Stimulated activated CD8-positive, alpha-beta memory T cell treated with anti-CD3 and anti-CD28 coated beads, Interleukin-7, amount 100 ng/mL, for 1 hour (primary cell): ENCODE measurements at places on chromosomes 4 and X.

- DNase-seq, result no peak
Observed at GRCh38 chr4:79854856-79855502, 218.1 kb downstream of the ANTXR2 start.

DNA sequence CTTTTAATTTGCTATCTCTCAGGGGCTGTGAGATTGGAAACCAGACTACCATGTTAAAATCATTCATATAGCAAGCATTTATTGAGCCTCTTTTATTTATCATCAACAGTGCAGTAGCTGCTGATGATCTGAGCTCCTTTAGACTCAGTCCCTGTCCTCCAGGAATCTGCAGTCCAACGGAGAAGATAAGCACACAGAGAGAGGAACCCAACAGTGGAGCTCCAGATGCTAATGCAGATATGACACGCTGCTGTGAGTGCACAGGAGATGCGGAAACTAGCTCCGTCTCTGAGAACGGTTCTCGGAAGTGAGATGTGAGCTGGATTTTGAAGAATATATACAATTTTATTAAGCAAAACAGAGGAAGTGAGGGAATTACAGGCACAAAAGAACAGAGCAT is 35.4 kb downstream of the DCHS2 start:
- DNase-seq, result no peak

- DNase-seq, result no peak
Observed at GRCh38 chr4:74451214-74451661, 6.3 kb downstream of the AREG start.

- no peak for DNase-seq
Observed at GRCh38 chr4:95304898-95305297, 243.9 kb downstream of the UNC5C start.

DNA sequence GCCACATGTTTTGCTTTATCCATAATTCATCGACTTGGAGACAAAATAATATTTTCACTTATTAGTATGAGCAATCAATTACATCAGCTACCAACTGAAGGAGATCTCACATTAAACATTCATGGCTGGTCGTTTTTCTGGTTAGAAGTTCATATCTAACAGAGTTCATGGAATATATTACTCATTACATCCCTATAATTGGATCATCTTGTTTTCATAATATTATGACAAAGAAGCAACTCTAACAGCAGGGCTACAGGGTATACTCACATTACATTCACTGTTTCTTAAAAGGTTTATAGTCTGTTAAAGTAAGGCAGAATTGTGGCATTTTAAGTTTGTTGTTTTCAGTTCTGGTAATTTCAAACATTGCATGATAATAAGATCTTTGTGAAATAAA is 33.0 kb downstream of the GSTCD start:
- no peak for DNase-seq

GRCh38 chr4:24856586-24856985 is 56.3 kb downstream of the CCDC149 start:
- no peak for DNase-seq

DNA sequence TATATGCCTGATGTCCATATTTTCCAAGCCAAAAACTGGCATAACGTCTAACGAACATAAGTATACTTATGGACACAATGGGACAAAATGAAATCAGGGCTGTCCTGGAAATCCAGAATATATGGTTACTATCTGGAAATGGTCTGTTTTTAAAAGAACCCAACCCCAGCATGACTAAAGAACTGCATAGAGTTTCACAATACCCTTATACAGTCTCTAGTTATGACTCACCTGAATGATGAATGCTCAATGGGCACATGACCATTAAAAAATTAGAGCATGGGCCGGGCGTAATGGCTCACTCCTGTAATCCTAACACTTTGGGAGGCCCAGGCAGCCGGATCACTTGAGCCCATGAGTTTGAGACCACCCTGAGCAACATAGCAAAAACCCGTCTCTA is 31.8 kb downstream of the AMMECR1 start:
- no peak for DNase-seq

GRCh38 chrX:110418316-110419235 is 59.9 kb downstream of the RTL9 start:
- DNase-seq, result no peak

DNA sequence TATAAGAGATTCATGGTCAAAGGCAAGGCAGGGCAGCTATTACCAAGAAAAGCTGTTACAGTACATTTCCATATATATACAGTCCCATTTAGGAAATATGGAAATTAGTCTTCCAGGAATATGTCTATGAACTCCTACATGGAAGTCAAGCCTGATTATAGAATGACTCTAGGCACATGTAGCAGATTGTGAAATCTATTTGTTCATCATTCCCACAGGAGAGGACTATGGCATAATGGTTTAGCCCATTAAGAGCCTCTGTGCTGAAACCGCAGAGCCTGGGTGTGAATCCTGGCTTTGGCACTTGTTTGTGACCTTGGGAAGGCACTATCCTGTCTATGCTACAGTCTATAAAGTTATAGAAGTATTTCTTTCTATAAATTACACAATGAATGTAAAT is 764.8 kb downstream of the RAPGEF2 start:
- no peak for DNase-seq

GRCh38 chrX:133749370-133749769 is 236.0 kb downstream of the GPC3 start:
- no peak for DNase-seq

DNA sequence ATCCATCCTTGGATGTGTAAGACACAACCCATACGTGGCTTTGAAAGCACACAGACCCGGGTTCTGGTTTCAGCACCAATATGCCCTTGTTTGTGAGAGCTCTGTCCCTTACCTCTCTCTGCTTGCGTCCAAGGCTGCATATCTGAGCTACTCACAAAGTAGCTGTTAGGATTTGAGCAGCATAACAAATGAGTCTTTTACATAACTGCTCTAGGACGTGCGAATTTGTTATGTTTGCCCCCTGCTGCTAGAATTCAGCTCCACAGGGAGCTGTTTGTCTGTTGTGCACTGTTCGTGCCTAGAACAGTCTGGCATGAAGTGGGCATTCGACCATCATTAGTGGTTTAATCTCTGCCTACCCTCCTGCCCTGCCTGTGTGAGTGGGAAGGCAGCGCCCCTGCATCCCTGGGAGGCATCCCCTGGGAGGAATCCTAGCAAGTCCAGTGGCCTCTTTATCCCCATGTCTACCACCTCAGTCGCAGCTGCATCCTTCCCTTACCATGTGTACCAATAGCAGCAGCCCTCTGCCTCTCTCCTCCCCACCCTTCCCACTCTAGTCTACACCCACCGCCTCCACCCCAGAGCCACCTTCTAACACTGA is 42.1 kb downstream of the SLC2A9 start:
- DNase-seq, result no peak

- DNase-seq, result no peak
Observed at GRCh38 chr4:42293967-42294813, 103.1 kb upstream of the SHISA3 start.

DNA sequence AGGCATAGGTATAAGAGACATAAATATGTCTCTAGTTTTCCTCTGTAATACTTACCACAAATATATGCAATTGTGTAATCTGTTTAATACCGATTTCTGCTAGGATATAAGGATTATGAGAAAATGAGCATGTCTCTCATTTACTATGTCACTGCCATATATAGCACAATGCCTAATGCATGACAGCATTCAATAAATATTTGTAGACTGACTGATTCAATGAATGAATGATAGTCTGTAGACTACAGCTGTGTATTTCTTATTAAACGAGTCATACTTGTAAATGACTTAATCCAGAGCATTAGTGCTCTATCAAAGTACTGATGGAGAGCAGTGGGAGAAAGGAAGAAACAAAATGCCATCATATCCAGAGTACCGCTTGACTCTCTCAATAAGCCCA is 175.6 kb downstream of the PPP3CA start:
- DNase-seq, result no peak

DNA sequence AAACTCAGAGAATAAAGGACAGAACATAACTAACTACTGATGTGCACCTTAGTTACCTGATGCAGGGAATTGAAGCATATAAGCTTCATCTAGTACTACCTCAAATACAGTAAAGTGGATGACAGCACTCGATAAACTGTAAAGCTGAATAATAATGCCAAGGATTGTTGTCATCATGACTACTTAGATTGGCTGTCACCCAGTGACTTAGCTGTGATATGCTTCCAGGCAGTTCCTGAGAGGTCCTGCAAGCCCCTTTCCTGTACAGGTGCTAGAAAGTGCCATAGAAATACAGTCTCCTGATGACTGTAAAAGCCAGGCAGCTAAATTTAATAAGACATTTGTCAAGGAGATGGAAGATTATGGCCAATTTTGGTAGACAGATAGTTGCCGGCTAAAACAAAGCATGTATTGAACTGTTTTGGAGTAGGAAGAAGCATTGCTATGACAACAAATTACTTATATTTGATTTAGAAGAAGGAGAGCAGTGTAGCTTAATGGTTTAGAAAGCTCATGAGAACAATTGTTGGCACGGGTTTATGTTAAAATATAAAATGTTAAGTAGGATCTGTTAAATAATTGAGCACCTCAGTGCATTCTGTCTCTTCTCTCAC is 29.7 kb downstream of the TMEM164 start:
- DNase-seq, result no peak

DNA sequence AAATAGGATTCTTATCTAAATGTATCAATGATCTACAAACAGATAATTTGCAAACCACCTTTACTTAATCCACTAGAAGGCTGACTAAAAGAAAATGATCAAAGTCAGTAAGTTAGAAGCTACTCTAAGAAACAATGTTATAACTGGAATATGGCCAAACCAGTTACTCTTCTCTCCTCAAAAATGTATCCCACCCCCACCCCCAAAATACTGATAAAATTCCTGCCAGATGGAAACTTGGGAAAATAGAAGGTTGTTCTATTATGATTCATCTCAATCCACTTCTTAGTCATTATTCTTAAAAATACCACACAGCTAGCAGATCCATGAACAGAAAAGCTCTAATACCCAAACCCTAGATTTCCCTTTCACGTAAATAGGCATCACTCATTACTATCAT is 206.4 kb downstream of the KLHL13 start:
- no peak for DNase-seq

- no peak for DNase-seq
Observed at GRCh38 chr4:1408418-1408817, 2.2 kb upstream of the NKX1-1 start.

GRCh38 chr4:153523164-153523796 is 57.1 kb downstream of the TMEM131L start:
- DNase-seq, result no peak

DNA sequence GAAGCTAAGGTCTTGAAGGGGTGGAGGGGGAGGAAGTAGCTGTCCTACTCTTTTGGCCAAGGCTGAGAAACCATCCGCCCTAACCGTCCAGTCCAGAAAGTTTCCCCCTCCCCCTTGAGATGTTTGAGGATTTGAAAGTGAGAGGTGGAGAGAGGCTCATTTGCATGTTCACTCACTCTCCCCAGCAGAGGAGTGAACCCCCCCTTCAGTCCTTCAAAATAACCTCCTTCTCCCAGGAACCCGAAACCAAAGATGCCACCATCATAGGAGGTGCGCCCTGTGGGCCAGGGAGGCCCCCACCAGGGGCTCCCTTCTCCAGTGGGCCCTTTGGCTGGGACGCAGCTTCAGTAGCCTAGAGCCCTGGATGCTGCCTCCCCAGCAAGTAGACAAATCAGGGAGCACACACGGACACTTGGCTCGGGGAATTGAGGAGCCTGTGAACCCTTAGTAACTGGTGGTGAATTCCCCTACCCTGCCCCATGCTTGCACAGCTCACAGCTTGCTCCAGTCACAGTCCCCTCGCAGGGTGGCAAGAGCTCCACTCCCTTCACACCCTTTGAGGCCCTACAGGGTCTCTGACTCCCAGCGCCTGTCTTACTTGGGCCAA is 25.6 kb downstream of the ELF4 start:
- DNase-seq, result no peak

DNA sequence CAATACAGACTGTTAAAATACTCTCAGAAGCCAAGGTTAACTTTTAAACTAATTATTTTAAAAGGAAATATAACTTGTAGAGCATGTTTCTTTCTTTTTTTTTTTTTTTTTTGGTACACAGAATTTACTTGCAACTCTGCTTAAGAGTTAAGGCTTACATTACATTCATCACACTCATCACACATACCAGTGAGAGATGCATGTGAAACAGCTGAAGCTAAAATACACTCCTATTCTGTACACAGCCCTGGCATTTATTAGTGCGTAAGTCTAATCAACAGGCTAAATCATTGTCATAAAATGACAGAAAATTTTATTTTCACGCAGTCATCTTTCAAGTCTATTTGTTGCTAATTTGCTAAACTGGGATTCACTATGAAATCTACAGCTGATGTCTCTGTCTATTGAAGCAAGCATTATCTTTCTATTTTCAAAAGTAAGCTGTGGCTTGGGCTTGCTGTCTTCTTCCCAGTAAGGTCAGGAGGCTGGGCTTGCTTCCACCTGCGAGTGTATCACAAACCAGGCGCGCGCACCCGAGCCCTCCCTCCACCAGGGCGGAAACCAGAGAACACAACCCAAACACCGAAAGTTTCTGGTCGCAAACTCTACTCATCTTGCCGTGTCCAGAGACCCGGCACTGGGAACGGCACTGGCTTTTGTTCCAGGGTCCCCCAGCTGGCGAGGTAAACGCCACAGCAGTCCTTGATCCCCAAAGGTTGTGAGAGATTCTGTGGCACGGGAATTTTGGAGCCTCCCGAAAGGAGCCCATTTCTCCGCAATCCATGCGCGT is 3.9 kb downstream of the MAML3 start:
- peak; percentile 41 for DNase-seq

GRCh38 chrX:110713666-110714065 is 82.0 kb downstream of the CHRDL1 start:
- DNase-seq, result no peak

GRCh38 chr4:6270636-6271121 is 1.0 kb downstream of the WFS1 start:
- DNase-seq, result no peak

DNA sequence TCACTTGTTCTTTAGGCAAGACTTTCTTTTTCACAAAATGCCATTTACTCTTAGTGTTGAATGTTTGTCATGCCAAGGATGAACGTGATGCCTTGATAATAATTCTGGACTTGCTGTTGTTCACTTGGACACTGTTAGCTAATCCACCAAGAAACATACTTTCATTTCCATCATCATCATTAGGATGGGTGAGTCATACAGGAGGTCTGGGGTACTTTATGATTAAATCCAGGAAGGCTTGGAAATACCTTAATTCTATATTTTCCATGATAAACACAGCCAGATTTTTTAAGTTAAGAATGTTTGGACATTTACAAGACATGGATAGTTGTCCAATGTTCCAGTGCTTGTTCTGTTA is 260.7 kb upstream of the GIMD1 start:
- DNase-seq, result no peak

DNA sequence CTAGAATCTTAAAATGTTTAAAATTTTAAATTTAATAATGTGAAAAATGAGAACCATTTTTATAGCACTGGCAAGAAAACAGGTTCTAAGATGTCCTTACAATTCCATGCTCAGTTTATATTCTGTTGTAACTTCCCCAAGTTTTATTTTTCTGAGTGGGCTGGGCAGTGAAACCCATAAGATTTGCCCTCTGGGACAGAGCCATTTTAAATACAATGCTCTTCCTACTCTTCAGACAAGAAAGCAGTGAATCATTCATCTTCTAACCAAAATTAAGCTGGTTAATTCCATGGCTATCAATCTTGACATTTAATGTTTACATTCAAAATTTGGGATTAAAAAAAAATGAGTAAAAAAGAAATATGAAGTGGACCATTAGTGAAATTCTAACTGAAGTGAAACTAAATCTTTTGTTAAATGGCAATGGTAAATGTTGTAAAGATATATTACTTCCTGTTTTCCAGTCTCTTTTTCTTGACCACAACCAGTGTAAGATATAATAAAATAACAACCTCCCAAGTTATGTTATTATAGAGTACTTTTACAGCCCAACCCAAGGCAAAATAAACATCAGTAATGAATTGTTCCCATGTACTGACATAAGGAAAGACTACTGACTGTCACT is 37.2 kb upstream of the PTPN13 start:
- no peak for DNase-seq
